ENCODE measurements at places on chromosomes 11 and 22.

- DNase-seq = no peak
These were observed 164.4 kb upstream of the ZBED5 start for GRCh38 chr11:11022125-11022730.

GRCh38 chr11:113831314-113831713 is 44.1 kb downstream of the USP28 start:
- DNase-seq = no peak

- DNase-seq = no peak
These were observed 74.9 kb downstream of the MIAT start for GRCh38 chr22:26732284-26732683.

DNA sequence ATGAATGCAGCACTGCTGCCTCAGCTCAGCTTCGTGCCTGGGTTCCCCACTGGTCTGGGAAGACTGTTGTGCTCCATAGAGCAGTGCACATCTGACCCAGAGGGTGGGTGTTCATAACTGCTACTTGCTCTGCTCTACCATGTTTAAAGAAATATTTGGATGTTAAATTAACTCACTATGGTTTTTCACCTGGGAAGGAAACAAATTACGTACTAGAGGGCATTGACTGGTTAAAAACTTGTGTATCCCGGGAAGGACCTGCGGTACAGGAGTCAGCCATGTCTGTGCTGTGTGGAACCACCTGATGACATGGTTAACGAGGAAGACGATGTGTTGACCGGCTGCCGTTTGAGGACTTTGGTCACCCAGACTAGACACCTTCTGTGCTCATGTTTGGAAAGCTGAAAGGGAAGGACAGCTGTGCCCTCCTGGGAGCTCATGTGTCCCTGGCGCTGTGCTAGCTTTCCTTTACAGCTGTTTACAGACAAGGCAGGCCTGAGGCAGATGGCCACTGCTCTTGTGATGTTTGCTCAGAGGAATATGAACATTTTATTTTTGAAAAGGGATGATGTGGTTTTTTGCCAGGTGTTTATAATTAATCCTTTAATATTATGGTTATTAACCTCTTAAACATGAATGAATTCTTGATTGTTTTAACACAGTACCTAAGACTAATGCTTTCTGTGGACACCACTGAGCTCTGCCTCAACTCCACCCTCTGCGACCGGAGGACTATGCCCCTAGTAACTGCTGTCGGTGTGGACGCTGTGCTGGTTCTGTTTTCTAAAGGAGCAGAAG is 14.3 kb upstream of the AIFM3 start:
- DNase-seq = no peak

GRCh38 chr11:96326959-96327358 is 16.0 kb downstream of the MAML2 start:
- DNase-seq = no peak

DNA sequence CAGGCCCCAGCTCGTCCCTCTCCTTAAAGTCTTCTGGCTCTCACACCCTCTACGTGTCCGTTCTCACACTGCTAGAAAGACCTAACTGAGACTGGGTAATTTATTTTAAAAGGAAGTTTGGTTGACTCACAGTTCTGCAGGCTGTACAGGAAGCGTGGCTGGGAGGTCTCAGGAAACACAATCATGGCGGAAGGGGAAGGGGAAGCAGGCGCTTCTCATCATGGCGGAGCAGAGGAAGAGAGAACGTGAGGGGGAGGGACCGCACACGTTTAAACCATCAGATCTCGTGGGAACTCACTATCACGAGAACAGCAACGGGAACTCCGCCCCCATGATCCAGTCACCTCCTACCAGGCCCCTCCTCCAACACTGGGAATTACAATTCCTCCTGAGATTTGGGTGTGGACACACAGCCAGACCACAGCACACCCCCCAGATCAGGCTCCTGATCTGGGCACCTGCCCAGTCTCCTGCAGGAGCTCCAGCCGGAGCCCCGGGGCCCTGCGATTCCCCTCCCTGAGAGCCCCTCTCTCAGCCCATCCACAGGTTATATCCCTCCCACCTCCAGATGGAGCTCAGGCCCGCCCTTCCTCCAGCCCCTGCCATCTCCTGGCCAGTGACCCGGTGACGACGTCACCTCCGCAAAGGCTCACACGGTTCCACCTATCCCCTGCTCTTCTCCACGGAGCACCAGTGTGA is 170.2 kb downstream of the BRD1 start:
- DNase-seq = peak; percentile 55

- no peak for DNase-seq
These were observed 169.8 kb downstream of the SPON1 start for GRCh38 chr11:14132312-14132711.

DNA sequence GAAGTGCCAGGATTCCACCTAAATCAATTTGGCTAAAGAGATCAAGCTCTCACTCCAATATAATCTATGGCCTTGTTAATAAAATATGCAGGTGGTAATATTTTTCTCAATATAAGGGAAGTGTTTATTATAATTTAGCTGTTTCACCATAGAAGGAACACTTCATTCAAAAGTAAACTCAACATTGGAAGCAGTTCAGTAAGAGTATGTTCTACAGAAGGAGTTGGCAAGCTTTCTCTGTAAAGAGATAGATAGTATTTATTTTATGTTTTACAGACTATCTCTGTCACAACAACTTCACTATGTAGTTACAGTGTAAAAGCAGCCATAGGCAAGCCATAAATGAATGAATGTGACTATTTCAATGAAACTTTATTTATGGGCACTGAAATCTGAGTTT is 313.6 kb upstream of the ANO3 start:
- DNase-seq = no peak

DNA sequence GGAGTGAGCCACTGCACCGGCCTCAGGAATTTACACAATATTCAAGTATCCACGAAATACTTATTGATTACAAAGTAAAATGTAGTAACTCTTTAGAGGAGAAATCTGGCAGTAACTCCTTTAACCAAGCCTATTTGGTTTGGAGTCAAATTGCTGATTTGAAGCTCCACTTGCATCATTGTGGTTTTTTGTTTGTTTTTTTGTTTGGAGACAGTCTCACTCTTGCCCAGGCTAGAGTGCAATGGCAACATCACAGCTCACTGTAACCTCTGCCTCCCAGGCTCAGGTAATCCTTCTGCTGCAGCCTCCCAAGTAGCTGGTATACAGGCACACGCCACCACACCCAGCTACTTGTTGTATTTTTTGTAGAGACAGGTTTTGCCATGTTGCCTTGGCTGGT is 6.4 kb upstream of the QSER1 start:
- DNase-seq = no peak

DNA sequence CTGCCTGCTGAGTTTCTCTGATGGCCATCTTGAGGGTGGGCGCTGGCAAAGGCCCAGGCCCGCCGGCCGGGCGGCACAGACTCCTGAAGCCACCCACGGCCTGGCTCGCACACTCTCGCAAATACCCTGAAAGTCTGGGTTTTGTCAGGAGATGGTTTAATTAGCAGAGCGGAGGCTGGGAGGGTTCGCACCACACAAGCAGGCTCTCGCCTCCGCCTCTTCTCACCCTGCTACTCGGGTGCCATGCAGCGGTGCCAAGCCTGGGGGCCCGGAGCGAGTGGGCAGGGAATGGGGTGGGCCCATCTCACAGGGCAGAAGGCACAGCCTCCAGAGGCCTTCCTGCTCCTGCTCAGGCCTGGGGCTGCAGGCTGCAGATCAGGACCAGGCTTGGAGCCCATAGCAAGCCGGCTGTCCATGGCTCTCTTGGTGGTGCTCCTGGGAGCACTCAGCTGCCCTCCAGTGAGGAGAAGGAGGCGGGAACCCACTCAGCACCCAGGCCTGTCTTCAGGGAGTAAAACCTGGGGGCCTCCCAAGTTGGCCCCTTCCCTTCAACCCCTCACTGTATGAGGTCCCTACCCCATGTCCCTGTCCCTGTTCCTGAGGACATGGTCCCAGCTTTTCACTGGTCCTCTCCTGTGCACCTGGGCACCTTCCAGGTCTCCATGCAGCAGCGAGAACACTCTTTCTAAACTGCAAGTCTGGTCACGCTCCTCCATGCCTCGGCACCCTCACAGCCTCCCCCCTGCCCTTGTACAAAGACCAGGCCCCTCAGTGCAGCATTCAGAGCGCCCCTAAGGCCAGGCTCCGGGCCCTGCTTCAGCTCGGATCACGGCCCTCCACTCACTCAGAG is 62.0 kb downstream of the FLRT1 start:
- DNase-seq = no peak

DNA sequence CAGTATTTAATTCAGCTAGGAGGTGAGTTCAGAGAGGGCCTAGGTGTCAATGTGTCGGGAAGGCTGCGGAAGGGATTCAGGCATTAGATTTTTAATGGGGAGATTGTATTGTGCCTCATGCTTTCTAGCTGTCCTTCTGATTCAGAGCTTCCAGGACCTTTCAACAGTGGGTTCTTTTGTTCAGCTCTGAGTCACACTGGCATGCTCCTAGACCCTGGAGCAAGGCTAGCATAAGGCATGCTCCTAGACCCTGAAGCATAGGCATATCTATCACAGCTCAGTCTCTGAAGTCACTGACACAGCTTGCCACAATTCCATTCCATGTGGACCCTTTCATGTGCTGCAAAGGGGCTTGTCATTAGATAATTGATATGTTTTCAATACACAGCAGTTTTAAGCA is 396.9 kb downstream of the RAB38 start:
- no peak for DNase-seq
